ENCODE measurements at places on chromosomes 1 and 21. TPM values are rescaled to one million over a fixed set of nuclear protein-coding genes. Genes with fewer than 3 reads are reported as not detected.

GRCh38 chr1:227765261-227766014 lies 30.2 kb downstream of the SNAP47 start:
- no peak for DNase-seq

DNA sequence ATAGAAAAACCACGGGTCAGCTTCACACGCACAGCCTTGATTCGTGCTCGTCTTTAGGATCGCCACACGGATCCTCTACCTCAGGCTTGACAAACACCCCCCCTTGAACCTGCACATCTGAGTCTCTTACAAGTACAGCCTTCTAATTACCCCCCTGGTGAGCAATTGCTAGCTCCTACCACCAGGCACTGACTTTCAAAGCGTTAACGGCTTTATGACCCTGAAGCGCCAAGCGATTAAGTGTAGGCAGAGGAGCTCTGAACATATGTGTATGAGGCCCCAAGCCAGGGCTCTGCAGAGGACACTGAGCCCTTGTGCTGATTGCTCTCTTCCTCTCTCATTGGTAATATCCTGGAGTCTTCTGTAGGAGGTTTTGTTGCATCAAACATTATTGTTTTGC lies 55.7 kb upstream of the EPHA8 start:
- DNase-seq, result no peak

DNA sequence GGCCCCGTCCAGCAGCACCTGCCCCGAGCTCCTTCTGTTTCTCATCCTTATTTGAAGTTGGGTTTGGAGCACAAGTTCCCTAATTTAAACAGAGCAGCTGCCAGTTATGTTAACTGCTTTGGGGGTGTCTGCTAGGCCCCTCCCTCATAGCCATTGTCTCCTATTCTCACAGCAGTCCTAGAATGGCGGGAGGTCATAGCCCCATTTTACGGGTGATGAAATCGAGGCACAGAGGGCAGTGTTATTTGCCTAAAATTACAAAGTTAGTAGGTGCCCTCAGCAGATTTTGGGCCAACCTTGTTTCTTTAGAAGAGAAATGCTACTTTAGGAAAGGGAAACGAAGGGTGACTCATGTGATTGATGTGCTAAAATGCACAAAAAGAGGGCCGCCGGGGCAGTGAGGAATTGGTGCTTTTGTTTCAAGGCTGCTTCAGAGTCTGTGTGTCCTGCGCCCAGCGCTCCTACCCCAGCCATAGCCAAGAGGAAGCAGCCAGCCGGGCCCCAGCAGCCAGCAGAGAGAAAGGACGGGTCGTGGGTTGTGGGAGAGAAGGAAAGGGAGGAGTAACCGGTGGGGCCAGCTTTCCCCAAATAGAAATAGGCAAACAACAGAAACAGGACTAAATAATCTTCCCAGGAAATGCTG lies 13.0 kb downstream of the VANGL1 start:
- no peak for DNase-seq

DNA sequence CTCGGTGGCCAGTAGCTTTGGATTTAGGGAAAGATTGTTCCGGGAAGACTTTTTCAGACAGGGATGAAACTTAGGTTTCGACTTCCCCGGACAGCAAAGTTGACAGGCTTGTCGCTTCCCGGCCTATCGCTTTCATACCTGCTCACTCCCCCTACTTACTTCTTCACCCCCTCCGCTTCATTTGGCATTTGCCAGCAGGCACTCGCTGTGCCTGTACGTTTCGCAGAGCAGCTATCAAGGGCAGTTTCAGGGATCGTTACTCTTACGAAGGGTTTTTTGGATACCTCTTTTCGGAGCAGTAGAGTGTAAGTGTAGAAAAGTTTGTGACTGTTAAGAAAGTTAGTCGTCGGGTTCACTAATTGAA lies 393 bp downstream of the BLZF1 start:
- DNase-seq, result no peak

The SH2D5 gene
- not detected for total RNA-seq

DNA sequence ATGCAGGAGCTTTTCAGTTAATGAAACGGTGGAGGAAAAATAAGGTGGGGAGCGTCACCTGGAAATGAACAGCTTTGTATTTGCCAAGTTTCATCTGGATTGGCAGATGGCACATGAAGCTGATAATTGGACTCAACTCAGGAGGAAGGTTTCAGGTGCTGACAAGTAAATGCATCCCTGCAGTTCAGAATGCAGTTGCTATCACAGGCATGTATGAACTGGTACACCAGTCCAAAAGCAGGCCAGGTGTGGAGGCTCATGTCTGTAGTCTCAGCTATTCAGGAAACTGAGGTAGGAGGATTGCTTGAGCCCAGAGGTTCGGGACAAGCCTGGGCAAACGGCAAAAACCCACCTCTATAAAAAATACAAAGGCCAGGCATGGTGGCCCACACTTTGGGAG lies 15.5 kb downstream of the DEGS1 start:
- no peak for DNase-seq

The CD5L gene
- not detected for total RNA-seq

The HSPB7 gene
- 22.4 TPM for total RNA-seq

The FUBP1 gene
- total RNA-seq, result 171 TPM

- no peak for DNase-seq
Observed at GRCh38 chr1:171397851-171398469, 84.0 kb downstream of the FMO4 start.

DNA sequence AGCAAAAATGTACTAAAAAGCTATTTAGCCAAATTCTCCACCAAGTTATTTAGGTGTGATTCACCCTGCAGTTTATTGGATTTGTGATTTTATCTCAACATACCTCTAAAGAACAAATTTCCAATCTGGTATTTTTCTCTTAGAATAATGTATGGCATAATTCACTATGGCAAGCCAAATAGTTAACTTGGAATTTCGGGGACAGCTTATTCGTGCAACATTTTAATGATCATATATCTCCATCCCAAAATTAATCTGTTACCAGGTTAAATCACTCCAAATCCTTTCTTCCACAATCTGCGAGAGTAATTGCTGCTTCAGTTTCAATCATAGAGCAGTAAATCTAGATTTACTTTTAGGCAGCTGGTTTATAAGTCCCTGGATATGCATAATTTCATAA lies 53.4 kb downstream of the ERICH3 start:
- no peak for DNase-seq

DNA sequence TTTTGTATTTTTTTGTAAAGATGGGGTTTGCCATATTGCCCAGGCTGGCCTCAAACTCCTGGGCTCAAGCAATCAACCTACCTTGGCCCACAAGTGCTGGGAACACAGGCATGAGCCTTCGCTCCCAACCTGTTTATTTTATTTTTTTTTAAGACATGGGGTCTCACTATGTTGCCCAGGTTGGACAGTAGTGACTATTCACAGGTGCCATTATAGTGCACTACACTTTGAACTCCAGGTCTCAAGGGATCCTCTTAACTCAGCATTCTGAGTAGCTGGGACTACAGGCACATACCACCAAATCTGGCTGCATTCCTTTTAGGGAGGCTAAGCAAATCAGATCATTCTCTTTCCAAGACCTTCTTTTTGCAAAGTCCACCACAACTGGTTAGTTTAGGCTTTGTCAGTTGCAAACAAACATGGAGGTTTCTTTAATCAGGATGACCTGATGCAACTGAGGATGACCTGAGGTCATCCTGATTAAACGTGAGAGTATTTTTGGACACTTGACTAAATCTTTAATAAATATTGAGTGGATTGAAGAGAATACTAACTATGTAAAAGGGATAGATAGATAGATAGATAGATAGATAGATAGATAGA lies 30.0 kb upstream of the RALGPS2 start:
- DNase-seq, result no peak

GRCh38 chr1:189868021-189868420 lies 609.6 kb downstream of the BRINP3 start:
- no peak for DNase-seq

The KCNJ10 gene
- total RNA-seq, result not detected

- no peak for DNase-seq
Observed at GRCh38 chr1:186188004-186188539, 187.0 kb downstream of the TPR start.

- DNase-seq, result no peak
Observed at GRCh38 chr1:167418391-167418790, 99.9 kb downstream of the CD247 start.

- DNase-seq, result no peak
Observed at GRCh38 chr1:172480431-172480830, 36.6 kb upstream of the PIGC start.

GRCh38 chr1:212902054-212902453 lies 44.0 kb downstream of the FLVCR1 start:
- DNase-seq, result no peak

The ZC3H12A gene
- total RNA-seq, result 7.7 TPM

DNA sequence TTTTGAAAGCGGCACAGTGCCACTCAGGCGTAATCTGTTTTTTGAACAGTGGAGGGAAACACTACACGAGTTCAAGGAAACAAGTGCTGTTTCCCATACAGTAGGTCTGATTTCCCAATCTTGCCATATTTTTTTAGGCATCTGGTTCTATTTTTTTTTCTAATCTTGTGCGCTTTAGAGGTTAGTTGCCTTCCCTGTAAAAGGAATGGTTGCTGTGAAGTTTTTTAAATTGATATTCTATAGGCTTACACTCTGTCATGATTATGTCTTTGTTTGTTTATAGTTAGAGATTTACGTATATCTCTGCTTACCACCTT lies 1.2 kb downstream of the NASP start:
- DNase-seq, result no peak

The CHI3L2 gene
- 0.69 TPM for total RNA-seq

DNA sequence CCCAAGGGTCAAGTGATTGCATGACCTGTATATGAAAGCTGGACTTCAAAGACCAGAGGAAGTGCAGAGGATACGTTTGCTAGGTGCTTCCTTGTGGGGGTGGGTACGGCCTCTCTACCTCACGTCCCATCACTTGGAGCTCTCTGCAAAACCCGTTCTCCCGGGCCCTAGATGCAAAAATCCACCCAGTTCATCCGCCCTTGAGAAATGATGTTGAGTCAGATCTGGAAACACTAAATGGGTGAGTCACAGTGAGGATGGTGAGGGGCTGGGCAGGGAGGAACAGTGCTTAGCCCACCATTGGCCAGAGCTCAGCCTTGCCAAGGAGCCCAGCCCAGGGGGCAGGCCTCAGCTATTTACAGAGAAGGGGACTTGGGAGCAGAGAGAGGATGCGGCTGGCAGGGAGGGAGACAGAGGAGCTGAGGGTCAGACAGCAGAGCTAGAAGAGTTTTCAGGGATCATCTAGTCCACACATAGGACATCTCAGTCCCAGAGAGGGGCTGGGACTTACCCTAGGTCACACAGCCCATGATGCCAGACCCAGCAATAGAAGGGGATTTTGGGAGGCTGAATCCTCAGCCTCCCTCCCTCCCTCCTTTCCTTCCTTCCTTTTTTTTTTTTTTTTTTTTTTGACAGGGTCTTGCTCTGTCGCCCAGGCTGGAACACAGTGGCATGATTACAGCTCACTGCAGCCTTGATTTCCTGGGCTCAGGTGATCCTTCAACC lies 14.6 kb downstream of the ARHGEF10L start:
- DNase-seq, result no peak

GRCh38 chr1:35569936-35570335 lies 3.2 kb upstream of the TFAP2E start:
- DNase-seq, result no peak

- DNase-seq, result no peak
Observed at GRCh38 chr1:95309031-95309471, 75.0 kb downstream of the RWDD3 start.

The PRDM16 gene
- total RNA-seq, result 0.35 TPM

The KIF14 gene
- total RNA-seq, result not detected

The ARHGAP29 gene
- total RNA-seq, result 20.0 TPM

GRCh38 chr21:45595574-45596295 lies 47.8 kb upstream of the PCBP3 start:
- DNase-seq, result no peak

GRCh38 chr1:7140251-7140650 lies 355.0 kb downstream of the CAMTA1 start:
- no peak for DNase-seq

The SEMA6C gene
- 0.88 TPM for total RNA-seq

The TSPEAR gene
- 0.51 TPM for total RNA-seq

- DNase-seq, result no peak
Observed at GRCh38 chr1:76281306-76281705, 206.8 kb downstream of the ST6GALNAC3 start.

DNA sequence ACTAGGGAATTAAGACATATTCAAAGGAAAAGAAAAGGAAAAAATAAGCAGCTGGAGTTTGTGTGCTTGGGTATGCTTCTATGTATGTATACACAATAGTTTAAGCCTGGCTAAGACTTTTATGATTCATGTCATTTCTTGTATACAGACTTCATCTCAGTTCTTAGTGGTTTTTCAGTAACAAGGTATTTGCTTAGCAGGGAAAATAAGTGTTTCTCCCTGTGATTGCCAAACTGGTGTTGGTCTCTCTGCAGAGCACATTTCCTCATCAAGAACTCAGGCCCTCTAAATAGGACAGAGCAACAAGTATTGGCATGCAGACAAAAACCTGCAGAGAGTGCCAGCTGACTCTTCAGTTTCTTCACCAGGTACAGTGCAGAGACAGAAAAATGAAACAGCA lies 484.4 kb upstream of the ZRANB2 start:
- DNase-seq, result no peak

The B3GALT2 gene
- total RNA-seq, result 0.21 TPM

GRCh38 chr1:180945551-180945950 lies 32.9 kb downstream of the KIAA1614 start:
- no peak for DNase-seq
